DMS79 (cell line): ENCODE measurements at places on chromosomes 1 and 21.

DNA sequence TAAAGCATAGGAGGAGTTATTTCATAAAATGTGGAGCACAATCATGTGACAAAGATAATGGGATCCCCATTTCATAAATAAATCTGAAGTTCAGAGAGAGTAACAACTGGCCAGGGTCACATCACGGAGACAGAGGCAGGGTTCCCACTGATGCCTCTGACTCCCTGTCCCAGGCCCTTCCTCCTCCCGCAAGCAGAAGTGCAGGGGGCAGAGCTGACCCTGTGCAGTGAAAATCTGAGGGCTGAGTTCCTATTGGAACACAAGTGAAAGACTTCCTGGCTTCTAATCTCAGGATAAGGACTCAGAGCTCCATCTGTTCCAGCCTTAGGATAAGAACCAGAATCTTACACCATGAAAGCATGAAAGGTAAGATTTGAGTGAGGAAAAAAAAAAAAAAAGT, 22.0 kb downstream of the SELL start:
- no peak for DNase-seq

GRCh38 chr1:167082511-167083027, 7.6 kb downstream of the GPA33 start:
- no peak for DNase-seq

GRCh38 chr1:245682638-245683628, 528.1 kb downstream of the KIF26B start:
- peak; percentile 4 for DNase-seq

DNA sequence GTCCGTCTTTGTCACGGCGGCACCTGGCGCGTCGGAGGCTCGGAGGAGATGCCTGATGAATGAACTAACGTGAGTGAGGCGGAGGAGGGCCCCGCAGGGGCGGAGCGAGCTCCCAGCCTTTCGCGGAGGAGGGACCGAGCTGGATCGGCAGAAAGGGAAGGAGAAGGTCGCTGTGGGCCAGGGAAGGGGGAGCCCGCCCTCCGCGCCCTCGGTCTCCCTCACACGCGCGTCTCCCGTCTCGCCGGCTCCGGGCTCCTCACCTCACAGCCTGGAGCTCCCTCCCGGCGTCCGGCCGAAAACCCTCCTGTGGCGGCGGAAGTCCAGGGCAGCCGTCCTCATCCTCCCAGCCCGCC, 519 bp downstream of the ZNF496 start:
- DNase-seq: peak; percentile 37

DNA sequence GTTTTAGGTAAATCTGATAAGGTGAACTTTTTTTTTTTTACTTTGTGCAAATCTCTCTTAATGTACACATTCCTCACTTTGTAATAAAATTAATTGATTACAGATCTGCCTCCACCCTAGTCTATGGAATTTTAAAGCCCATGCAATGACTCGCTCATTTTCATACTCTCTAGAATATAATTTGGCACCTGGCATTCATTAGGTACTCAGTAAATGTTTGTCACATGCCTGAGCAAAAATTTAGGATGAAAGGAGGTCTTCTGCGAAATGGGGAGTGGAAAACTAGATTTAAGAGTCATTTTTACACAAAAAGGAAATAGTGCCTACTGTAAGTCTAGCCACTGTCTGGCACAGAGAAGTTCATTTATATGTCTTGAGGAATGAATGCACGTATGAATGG, 350.1 kb downstream of the DPYD start:
- DNase-seq: no peak

- no peak for DNase-seq
Measured at GRCh38 chr1:231719485-231720183, 93.0 kb downstream of the DISC1 start.

DNA sequence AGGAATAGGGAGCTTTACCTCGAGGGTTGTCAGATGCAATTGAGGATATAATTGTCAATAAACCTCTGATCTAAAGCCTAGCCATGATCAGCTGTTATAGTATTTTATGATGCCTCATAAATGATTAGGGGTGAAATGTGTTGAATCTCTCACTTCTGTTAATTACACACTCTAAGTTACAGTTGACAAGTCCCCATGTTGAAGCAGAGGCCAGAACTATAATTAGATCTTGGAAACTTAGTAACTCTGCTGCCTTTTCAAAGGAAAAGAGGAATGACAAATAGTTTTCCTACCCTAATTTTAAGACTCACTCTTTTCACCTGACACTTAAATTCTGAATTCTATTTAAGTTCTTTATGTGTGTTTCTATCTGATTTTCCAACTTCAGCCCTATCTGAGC, 33.8 kb downstream of the CCSAP start:
- no peak for DNase-seq

- DNase-seq: no peak
Measured at GRCh38 chr1:214552174-214552608, 789 bp upstream of the PTPN14 start.

GRCh38 chr1:53413175-53414001, 45.8 kb upstream of the DMRTB1 start:
- no peak for DNase-seq

- no peak for DNase-seq
Measured at GRCh38 chr1:148374101-148374500, 109.0 kb downstream of the PPIAL4G start.

GRCh38 chr1:212255705-212256307, 29.4 kb upstream of the PPP2R5A start:
- DNase-seq: no peak

- DNase-seq: no peak
Measured at GRCh38 chr1:43659212-43660166, 9.5 kb downstream of the KDM4A start.

- DNase-seq: no peak
Measured at GRCh38 chr1:165680303-165680702, 18.1 kb downstream of the ALDH9A1 start.

DNA sequence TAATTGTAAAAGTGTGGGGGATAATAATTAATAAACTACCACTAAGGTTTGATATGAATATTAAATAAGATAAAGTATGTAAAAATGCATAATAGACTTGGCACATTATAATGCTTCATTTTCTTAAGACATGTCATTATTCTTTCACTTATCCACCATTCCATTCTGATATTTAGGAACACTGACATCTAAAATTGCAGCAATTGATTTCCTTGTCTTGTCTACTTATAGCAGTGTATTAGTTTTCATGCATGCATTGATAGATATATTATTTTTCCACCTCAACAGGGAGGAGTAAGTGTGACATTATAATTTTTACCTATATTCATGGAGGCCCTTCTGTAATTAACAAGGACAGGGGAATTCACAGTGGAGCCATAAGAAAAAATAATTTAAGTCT, 41.6 kb upstream of the RGS4 start:
- DNase-seq: no peak

GRCh38 chr1:83101406-83101805, 897.5 kb downstream of the TTLL7 start:
- no peak for DNase-seq

DNA sequence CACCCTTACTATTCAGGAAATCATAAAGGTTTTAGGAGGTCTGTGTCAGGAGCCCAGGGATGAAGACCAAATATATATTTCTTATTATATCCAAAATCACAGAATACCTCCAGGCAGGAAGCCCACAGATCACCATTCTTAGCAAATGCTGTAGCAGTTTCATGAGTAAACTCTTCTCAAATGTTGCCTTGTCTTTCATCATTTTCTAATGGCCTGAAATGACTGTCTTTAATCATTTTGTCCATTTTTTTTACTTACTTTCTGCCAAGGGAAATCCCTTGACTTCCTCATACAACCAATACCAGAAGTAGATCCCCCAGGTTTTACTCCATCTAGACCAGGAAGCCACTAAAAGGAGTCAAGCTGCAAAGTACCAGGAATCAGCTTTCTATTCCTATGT, 32.4 kb downstream of the PSMG1 start:
- DNase-seq: no peak

DNA sequence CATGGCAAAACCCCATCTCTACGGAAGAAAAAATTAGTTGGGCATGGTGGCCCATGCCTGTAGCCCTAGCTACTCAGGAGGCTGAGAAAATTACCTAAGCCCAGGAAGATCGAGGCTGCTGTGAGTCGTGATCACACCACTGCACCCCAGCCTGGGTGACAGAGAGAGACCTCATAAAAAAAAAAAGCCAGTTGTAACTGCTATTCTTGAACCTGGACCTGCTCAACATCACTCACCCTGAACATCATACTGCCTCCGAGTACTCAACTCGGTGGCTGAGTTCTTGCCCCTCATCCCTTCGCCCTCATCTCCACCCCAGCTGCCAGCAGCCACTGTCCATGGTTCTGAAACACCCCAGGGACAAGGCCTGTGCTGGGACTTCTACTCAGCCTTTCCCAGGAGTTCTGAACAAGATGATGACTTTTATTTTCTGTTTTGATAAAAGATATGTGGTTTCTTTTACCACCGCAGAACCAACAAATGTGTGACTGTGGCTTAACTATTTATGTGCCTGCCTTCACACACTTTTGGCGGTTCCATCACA, 5.4 kb upstream of the DISP3 start:
- no peak for DNase-seq

DNA sequence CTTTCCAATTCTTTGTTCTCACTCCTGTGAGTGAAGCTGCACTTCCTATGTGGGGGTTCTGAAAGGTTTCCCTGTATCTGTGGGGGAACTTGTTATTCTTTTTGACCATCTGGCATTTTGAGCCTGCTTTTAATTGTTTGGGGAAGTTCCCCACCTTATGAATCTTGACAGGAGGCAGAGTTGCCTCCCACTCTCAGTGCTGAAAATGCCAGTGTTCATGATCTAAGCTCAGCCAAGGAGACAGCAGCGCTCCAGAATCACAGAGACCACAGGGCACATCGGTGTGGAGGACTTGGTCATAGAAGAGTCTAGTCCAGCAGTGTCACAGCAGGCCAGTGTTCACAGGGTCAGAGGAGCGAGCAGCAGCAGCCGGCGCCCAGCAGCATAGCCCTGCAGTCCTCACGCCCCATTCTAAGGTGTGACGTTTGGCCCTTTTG, 63.8 kb upstream of the PRDX6 start:
- no peak for DNase-seq

- DNase-seq: no peak
Measured at GRCh38 chr1:236455243-236455642, 61.2 kb downstream of the EDARADD start.

DNA sequence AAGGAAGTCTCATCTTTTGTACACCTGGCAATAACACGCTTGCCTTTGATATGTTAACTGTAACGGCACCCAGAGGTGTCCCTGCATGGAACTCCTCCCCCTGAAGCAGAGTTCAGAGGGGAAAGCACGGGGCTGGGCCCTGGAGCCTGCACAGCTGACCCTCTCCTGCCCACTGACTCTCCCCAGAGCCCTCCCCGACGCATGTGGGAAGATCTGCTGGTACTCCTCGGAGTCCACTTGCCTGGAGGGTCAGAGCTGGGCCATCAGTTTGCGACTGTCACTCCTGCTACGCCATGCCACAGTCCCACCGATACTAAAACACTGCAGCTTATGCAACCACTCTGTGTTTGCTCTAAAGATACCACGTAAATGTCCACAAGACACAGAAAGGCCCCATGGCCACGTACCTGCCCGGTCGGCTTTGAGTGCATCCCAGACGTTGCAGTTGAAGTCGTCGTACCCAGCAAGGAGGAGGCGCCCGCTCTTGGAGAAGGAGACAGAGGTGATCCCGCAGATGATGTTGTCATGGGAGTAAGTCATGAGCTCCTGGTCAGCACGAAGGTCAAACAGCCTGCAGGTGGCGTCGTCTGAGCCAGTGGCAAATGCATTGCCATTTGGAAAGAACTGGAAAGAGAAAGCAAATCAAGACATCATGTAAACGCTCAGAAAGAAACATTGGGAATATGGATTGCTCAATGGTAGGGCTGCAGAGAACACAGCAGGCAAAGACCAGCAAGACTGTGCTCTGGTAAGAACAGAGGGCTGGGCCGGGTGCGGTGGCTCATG, 10.6 kb upstream of the NADK start:
- DNase-seq: no peak

DNA sequence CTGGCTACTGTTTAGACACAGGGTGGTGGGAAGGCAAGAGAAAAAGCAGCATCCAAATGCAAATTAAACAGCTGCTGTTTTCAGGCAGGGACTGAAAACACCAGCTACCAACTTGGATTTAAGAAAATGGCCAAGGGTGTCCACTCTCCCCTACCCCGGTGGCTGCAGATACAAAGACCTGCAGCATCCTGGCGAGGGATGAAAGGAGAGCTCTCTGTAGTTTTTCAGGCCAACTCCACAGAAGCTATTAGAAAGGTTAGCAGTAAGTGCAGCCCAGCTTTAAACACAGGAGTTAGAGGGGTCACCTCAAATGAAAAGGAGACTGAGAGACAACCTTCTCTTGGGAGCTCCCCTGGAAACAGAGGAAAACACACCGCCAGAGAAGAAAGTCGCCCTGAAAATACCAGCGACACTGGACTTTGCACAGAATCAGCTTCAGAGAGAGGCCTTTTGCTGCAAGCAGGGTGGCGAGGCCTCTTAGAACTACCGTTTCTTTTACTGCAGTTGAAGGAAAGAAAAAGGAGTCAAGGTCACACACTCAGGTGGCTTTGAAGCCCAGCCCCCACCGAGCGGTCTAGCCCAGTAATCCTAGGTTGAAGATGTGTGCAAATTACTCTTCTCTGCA, 74.4 kb upstream of the TIAM1 start:
- no peak for DNase-seq

DNA sequence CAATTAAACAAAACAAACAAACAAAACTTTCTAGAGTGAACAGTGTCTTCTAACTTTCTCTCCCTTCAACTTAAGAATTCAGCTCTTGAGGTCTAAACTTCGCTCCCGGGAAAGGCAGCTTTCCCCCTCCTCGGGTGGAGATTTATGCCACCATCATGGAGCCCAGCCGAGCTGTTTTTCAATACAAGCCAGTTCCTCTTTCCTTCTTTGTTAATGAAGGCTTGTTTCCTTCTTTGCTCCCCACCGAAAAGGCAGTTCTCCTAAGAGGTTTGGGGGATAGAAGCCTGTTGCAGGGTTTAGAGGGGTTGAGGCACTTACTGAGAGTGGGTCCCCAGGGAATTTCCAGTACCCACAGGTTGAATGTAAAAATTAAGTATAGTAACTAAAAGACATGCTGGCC, 26.5 kb downstream of the OLIG1 start:
- no peak for DNase-seq

DNA sequence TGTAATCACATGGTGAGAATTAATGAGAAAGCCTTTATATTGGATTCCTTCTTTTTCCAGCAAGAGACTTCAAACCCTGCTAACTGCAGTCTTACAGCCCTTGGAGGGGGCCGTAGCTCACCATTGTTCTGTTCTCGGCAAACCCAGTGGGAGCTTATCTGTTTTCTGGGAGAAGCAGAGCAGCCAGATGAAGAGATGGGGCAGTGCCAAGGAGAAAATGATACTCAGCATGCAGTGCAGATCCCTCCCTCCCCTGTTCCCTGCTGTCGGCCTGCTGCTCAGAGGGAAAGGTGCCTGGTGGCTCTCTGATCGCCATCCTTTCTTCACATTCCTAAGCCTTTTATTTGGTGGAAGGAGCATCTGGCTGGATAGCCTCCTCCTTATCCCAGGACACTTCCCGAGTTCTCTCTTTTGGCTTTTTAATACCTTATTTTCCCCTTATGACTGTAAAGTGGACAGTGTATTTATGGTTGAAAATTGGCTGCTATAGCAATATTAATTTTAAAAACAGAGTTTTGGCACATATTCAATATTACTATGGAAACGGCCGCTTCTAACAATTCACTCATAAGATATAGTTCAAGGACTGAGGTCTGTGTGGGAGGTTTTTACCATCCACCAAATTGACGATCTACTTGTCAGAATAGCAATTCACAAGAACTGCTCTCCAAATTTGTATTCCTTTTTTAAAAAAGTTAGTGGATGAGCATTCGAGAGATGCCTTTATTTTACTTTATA, 203.4 kb downstream of the CRB1 start:
- no peak for DNase-seq

GRCh38 chr1:77639056-77639455, 43.4 kb downstream of the ZZZ3 start:
- no peak for DNase-seq
